ENCODE measurements at places on chromosomes 7 and 10. TPM values are rescaled to one million over a fixed set of nuclear protein-coding genes. Genes with fewer than 3 reads are reported as not detected.

DNA sequence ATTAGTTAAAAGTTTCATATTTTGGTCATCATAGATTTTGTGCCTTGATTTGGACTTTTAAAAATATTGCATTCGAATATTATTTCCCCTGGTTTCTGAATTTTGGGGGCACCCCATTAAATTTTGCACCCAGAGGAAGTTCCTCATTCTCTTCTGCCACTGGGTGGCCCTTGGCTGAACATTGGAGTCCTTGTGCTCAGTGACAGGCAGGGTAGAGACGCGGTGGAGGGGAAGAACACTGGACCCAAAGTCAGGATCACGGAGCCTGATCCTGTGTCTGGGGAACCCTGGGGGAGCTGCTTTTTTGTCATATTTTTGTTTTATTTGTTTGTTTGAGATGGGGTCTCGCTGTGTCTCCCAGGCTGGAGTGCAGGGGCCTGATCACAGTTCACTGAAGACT is 74.7 kb downstream of the MKI67 start:
- no peak for DNase-seq

GRCh38 chr10:73816917-73817729 is 5.7 kb upstream of the NDST2 start:
- DNase-seq = no peak

DNA sequence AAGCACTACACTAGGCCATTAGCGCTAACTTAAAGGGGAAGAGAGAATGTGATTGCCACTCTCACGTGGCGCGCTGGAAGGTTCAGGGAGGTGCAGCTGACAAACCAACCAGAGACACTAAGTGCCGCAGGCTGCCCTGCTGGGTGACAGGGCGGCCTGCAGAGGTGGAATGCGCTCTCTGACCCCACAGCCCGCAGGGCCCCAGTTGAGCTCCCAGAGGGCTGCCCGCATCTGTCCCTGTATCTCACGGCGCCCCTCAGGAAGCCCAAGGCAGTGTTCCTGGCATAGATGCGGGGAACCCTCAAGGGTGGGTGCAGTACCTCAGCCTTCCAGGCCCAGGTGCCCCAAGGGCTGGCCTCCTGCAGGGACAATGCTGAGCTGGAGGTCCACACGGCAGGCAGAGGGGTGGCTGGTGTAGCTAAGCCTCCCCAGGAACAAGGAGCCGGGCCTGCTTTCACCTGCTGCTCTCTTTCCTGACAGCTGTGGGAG is 66.6 kb downstream of the CALML3 start:
- no peak for DNase-seq

GRCh38 chr10:79238158-79238520 is 109.1 kb upstream of the PPIF start:
- DNase-seq = no peak

The NOM1 gene
- polyA plus RNA-seq = 14.2 TPM

The CYP3A5 gene
- not detected for polyA plus RNA-seq

The BMPER gene
- not detected for polyA plus RNA-seq

The CPA2 gene
- not detected for polyA plus RNA-seq

GRCh38 chr7:27172823-27173510 is 1.2 kb downstream of the HOXA10 start:
- DNase-seq = no peak

The NPY4R gene
- polyA plus RNA-seq = not detected

The UPK3BL2 gene
- polyA plus RNA-seq = 143 TPM

- peak; percentile 64 for DNase-seq
These were observed 6.1 kb downstream of the GSTO2 start for GRCh38 chr10:104274762-104275721.

- DNase-seq = no peak
These were observed 2.8 kb upstream of the LRMDA start for GRCh38 chr10:75428434-75429158.

DNA sequence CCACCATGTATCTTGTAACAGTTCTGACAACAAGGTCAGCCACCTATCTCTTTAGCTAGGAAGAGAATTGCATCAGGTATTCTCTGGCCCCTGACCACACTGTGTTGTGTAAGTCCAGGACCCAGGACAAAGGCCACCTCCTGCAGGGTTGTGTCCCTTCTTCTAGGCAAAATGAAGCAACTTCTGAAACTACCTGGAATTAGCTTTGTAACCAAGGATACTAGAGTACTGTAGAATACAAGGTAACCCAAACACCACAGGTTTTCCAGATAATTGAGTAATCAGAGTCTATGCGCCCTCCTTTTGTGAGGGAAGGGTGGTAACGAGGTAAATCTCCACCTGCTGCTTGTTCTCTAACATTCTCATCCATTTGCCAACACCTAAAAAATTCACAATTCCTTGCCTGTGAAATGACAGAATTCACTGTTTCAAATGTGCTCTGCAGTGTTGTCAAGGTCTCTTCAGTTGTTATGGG is 51.7 kb downstream of the SGMS1 start:
- no peak for DNase-seq

- no peak for DNase-seq
These were observed 21.7 kb upstream of the OR2A5 start for GRCh38 chr7:144027070-144027469.

The RPEL1 gene
- not detected for polyA plus RNA-seq

- DNase-seq = no peak
These were observed 360.0 kb downstream of the MAGI2 start for GRCh38 chr7:79093421-79093820.

- DNase-seq = no peak
These were observed 71.9 kb downstream of the ELFN1 start for GRCh38 chr7:1741751-1742554.

GRCh38 chr7:26293569-26294308 is 2.1 kb downstream of the SNX10 start:
- DNase-seq = peak; percentile 84
